Omental fat pad (tissue), 4 donors: ENCODE measurements at places on chromosomes 2 and 18. TPM values are rescaled to one million over a fixed set of nuclear protein-coding genes. Genes with fewer than 3 reads are reported as not detected.

DNA sequence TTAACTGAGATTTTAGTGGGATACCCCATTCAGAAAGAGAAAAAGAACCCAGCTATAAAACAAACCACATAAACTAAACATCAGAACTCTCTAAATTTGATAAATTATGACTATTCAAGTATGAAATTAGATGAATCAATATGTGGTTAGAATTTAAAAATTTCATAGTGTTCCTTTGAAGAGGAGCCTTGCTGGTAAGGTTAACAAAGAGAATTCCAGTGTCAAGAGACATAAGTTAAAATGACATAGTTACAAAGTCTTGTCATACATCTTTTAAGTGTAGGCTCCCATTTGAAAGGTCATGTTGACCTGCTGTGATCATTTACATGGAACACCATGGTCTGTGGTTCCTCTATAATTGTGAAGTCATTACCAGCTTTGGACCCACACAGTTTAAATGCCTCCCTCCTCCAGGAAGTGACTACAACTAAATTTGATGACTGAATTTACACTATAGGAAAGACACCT, 231.6 kb upstream of the ETAA1 start:
- DNase-seq: no peak

DNA sequence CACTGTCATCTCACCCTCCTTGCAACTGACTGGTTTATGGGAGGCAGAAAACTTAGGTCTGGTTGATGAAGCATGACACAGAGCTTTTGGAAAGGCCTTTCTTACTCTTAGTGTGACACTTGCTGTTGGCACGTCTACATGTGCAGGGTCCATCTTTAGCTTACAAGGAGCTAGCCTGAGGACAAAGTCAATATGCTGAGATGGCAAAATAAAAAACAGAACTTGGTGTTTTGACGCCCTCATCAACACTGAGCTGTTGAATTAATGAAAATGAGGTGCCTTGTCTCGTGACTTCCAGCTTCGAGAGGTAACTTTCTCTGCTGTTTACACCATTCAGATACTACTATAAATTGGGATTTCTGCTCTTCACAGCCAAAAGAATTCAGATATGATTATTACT, 78.5 kb upstream of the KIDINS220 start:
- no peak for DNase-seq

- no peak for DNase-seq
Observed at GRCh38 chr18:29154196-29154757, 977.3 kb upstream of the CDH2 start.

- no peak for DNase-seq
Observed at GRCh38 chr2:20643060-20643459, 7.8 kb downstream of the HS1BP3 start.

GRCh38 chr2:138094031-138094430, 129.8 kb downstream of the HNMT start:
- DNase-seq: no peak

- DNase-seq: no peak
Observed at GRCh38 chr2:73451263-73451972, 65.8 kb downstream of the ALMS1 start.

- DNase-seq: no peak
Observed at GRCh38 chr2:98158305-98158704, 71.3 kb downstream of the VWA3B start.

DNA sequence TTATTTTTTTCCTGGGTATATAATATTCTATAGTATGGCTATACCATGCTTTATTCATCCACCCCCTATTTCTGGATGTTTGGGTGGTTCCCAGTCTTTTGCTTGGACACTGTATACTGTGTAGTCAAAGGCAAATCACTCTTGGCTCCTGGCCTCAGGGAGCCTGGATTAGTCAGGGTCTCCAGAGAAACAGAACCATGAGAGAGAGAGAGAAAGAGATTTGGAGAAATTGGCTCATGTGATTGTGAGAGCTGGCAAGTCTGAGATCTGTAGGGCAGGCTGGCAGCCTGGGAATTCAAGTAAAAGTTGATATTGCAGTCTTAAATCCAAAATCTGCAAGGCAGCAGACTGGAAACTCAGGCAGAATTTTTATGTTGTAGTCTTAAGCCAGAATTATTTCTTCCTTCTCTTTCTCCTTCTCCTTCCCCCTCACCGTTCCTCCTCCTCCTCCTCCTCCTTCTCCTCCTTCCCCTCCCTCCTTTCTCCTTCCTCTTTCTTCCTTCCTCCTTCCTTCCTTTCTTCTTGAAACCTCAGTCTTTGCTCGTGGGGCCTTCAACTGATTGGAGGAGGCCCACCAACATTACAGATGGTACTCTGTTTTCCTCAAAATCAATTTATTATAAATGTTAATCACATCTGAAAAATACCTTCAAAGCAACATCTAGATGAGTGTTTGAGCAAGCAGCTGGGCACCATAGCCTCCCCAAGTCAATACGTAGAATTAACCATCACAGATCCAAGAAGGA, 33.0 kb downstream of the CTIF start:
- no peak for DNase-seq

DNA sequence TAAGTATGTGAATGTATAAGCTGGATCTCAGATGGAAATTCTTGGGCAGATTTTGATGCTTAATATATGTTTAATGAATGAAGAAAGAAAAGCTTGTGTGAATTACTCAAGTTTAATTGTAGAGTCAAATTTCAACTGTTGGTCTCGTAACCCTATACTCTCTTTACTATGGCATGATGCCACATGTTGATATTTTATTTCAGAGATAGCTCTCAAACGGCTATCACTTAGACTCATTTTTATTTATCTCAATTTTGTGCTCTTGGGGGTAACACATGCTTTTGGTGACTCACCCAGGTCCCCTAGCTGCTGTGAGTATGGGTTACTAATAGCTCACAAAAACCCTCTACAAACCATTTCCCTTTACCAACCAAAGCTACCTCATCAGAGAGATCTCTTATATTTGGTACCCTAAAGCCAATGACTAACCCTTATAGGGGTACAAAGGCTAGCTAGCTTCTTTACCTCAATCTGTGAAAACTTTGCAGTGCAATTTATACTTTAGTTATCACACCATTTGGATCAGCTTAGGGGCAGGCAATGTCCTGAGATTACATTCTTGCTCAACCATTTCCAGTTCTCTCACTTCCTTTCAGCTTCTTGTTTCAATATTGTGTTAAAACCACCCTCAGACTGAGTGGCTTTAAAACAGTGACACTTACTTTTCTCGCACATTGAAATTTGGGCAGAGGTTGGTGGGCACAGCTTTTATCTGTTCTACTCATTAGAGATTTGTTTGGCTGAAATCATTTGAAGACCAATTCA, 240.3 kb downstream of the CDH7 start:
- DNase-seq: no peak

DNA sequence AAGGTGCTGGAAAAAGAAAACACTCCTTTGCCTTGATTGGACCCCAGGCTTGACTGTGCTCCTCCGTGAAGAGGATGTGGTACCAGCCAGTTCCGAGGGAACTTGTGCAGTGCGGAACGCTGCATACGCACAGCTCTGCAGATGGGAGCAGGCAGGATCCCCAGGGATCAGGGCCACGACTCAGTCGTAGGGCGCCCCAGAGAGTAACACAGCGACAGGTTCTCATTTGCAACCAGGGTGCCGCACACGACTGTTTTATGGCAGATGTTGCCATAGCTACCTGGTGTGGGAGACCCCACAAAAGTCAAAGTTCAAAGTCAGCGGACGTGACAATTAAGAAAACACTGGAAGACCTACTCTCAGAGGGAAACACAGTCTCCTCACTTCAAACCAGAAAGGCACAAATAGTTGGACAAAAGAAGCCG, 779 bp downstream of the MALL start:
- DNase-seq: no peak

DNA sequence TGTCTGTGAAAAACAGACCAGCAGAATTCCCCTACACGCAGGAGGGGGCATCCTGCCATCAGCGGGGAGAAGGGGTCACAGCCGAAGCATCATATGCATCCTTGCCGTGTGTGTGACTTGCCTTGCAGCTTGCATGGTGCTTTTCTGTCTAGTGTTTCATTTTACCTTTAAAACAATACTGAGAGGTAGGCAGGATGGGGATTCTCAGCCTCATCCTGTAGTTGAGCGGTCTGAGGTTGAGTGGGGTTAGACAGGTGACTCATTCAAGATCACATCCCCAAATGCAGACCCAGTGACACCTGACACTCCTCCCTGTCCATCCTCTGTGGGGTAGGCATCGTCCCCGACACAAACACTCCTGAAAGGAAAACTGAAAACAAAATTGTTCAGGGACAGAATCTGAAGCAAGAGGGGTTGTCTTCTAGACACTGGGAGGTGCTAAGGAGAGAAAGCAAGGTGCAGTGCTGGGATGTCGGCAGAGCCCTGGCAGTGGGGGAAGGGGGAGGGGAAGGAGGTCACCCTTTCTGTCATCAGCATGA, 7.9 kb downstream of the ARL4C start:
- no peak for DNase-seq

- no peak for DNase-seq
Observed at GRCh38 chr2:62660087-62660486, 45.4 kb upstream of the EHBP1 start.

DNA sequence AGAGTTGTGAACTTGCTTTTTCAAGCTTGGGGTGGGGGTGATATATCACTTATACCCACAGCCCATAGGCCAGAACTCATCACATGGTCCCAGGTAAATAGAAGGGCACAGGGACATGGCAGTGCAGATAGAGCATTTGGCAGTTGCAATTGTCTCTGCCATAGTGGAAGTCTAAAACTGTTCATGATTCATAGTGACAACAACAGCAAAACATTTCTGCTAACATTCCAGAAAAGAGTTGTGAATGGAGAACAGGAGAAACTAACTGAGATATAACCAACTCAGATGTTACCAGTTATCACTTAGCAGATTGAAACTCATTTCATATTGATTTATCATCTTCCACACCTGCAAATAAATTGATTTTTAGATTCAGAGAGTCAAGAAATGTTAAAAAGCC, 278.6 kb upstream of the KYNU start:
- no peak for DNase-seq

- DNase-seq: no peak
Observed at GRCh38 chr2:54329482-54330161, 73.6 kb upstream of the TSPYL6 start.

ALPI gene
- total RNA-seq: not detected

ZFP36L2 gene
- total RNA-seq: 96.7 TPM

CRYGC gene
- not detected for total RNA-seq

CHRNG gene
- total RNA-seq: not detected

APCDD1 gene
- total RNA-seq: 156 TPM
